ENCODE measurements at places on chromosomes 11 and 22.

GRCh38 chr11:46672381-46672839, 28.0 kb downstream of the ARHGAP1 start:
- no peak for DNase-seq

GRCh38 chr11:33687733-33688479, 12.7 kb downstream of the C11orf91 start:
- peak; percentile 64 for DNase-seq

GRCh38 chr11:131094827-131095226, 178.5 kb upstream of the SNX19 start:
- DNase-seq, result no peak

DNA sequence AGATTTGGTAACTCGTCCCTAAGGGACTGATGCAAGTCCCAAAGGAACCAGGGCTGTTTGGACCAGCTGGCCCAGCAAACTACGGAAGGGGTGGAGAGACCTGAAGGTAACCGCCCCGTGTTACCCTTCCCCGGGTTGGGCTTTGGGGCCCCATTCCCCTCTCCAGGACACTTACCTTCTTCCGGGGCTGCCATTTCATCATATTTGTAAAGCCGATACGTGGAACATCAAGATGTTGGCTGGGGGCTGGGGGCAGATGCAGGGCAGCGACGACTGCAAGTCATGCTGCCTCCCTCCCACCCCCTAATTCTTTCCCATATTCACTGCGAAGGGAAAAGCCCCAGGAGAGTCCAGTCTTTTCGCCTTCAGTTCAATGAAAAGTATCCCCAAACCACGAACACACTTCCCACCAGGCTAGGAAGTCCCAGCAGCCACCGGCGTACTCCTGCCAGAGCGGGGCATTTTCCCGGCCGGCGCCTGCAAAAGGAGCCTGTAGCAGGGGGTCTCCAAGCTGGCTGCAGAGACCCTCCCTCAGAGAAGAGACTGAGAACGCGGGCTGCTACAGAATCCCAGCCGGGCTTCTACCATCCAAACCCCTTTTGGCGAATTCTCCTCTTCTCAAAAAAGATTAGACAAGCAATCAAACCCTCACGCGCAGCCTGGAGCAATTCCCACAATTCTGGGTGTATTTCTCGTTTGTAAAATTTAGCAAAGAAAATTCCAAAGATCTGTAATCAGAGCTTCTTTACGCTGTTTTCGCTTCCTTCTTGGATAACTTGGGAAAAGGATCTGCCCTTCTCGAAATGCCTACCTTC, 236.7 kb downstream of the TTC28 start:
- no peak for DNase-seq

DNA sequence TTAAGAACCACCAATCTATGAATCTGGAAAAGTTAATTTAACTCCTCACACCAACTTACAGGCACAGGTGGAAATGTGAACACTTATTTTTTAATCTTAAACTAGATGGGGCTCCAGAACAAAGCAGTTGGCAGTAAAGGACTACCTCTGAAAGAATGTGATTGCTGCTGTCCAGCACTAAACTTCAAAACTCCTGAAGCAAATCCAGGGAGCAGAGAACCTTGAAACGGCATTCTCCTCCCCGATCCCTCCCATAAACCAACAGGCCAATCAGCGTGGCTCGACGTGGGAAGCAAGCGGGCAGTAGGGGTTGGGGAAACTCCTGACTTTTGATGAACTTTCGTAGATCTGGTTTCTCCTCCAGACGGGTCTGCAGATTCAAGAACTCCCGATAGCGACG, 5.0 kb downstream of the SNX19 start:
- no peak for DNase-seq

GRCh38 chr11:73325036-73325981, 17.2 kb downstream of the ARHGEF17 start:
- no peak for DNase-seq
